ENCODE measurements at places on chromosomes 12 and 14. TPM values are rescaled to one million over a fixed set of nuclear protein-coding genes. Genes with fewer than 3 reads are reported as not detected.
A peak's percentile ranks its signal among the peaks of the same experiment; 100 is the strongest.

GRCh38 chr12:112524676-112525425 lies 106.1 kb downstream of the PTPN11 start:
- peak; percentile 59 for DNase-seq

GRCh38 chr12:20024194-20024593 lies 344.1 kb upstream of the PDE3A start:
- no peak for DNase-seq

GRCh38 chr14:92728759-92729364 lies 19.6 kb downstream of the LGMN start:
- peak; percentile 72 for DNase-seq

The SMIM41 gene
- total RNA-seq, result not detected
